ENCODE measurements at places on chromosomes 2 and 18.

GRCh38 chr2:68250196-68250595 is 2.1 kb downstream of the PPP3R1 start:
- DNase-seq, result no peak

- DNase-seq, result no peak
Observed at GRCh38 chr2:101808006-101808562, 110.6 kb downstream of the MAP4K4 start.

DNA sequence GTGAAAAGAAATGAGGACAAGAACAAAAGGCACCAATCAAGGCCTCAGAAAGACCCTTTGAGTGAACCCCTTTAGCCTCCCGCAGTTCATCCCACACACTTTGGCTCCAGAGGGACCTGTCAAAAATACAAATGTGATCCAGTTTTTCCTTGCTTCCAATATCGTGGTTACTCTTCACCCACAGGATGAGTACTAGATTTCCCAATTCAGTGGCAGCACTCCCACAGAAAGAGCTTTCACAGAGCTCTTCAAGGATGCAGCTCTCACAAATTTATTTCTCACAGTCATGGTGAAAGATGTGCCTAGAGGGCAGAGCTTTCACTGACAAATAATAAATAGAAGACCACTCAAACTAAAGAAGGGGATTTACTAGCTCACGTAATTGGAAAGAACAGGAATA is 3.0 kb upstream of the GFPT1 start:
- DNase-seq, result no peak

DNA sequence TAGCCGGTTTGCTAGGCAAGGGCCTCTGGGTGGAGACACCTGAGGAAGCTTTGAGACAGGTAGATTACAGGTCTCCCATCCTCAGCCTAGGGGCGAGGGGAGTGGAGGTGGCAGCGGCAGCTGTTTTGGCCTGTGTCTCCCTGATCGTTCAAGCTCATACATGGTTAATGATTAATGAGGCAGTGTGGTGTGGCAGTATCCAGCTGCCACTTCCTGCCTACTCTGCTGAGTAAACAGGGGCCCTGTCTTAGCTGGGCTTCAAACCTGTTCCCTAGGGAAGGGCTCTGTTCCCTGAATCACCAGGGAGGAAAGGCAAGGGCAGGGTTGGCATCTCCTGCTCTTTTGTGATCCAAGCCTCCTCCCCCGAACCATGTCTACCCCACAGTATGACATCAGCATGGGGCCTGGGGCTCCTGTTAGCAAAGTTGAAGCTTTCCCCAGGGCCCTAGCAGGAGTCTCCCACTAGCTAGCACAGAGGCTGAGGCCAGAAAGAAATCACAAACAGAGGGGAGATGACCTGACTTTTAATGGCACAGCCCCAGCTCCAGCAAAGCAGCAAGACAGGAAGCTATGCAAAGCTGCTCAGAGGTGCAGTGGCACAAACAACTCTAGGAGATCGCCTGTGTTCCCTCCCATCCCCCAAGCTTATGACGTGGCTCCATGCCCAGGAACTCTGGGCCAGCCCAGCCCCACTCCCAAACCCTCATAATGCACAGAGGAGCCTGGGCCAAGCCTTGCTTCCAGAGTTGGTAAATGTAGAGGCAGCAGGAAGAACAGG is 3.7 kb upstream of the TUBA4B start:
- DNase-seq, result peak; percentile 77

DNA sequence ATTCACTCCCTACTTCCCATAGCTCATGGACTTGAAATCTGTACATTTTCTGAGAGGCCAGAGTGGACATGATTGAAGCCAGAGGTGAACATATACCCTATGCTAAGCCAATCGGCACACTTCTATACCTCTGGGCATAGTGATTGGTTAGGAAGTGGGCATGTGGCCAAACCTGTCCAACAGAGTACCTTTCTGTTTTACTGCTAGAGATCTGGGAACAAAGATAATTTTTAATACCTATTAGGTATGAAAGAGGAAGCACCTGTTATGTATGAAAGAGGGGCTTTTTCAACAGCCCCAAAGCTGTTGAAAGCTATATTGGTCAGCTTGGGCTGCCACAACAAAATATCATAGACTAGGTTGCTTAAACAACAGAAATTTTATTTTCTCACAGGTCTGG is 27.7 kb downstream of the METTL8 start:
- no peak for DNase-seq

- no peak for DNase-seq
Observed at GRCh38 chr2:200762127-200762526, 49.6 kb upstream of the BZW1 start.

DNA sequence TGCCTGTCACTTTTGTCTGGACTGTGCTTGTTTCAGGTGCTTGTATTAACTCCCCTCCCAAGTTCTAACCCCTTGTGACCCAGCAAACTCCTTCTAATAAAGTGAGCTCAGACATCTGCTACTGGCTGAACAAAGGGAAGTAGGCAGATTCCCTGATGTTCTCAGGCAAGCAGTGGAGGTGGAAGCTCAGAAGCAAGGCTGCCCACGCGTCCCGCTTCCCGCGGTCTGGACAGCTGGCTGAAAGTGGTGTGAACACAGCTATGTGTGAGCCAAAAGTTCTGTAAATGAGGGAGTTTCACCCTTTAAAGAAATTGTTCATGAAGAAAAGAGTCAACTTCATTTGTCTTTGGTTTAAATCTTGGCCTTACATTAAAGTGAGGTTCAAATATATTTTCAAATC is 40.0 kb downstream of the NAPG start:
- no peak for DNase-seq

GRCh38 chr2:97967216-97967592 is 28.5 kb downstream of the TMEM131 start:
- no peak for DNase-seq

- DNase-seq, result no peak
Observed at GRCh38 chr18:28961669-28962228, 784.8 kb upstream of the CDH2 start.

GRCh38 chr2:43273529-43273928 is 47.1 kb upstream of the ZFP36L2 start:
- DNase-seq, result no peak

DNA sequence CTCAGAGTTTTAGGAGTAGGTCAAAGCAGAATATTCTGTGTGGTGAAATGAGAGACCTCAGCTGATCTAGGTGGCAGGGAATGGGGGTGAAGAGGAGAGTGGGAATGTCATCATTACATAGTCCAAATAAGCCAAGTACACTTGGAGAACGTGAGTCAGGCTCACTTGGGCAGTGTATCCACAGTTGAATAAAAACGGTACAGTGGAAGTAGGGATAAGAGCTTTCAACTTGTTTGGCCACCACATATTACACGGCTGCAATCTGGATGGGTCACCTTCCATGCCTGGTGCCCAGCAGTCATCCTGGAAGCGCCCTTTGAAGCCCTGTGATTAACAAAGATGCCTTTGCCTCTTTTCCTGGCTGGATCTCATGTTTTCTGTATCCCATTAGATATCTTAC is 28.6 kb downstream of the MIB1 start:
- no peak for DNase-seq

DNA sequence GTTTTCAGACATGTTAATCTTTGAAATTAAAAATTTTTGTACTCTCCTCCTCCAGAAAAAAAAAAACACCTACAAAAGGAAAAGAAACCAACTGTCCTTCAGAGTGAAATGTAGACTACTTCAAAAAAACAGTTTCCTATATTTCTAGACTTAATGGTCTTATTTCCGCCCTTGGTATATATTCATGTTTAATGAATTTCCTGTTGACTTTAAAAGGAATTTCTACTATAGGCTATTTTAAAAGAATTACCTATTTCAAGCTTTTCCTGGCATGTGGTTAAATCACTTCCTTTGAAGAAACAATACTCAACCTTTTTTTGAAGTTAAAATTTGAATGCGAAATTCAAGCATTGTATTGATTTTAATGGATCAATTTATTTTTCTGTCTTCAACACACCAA is 29.2 kb downstream of the GULP1 start:
- DNase-seq, result no peak

DNA sequence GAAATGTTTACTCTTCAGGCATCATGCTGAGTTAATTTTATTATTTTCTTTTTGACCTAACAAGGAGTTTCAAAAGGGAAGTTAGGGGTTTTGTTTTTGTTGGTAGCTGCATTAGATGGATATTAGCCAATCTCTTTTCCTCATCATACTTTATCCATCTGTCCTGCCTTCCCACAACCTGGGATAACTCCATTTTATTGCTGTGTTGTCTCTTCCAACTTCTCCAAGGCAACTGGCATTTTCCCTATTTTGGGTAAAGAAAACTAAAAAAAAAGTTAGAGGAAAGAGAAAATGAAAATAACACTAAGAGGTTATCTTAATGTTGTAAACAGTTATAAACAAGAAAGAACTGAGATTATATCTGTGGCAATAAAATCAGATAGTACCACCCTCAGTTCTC is 147.0 kb downstream of the PID1 start:
- DNase-seq, result no peak

DNA sequence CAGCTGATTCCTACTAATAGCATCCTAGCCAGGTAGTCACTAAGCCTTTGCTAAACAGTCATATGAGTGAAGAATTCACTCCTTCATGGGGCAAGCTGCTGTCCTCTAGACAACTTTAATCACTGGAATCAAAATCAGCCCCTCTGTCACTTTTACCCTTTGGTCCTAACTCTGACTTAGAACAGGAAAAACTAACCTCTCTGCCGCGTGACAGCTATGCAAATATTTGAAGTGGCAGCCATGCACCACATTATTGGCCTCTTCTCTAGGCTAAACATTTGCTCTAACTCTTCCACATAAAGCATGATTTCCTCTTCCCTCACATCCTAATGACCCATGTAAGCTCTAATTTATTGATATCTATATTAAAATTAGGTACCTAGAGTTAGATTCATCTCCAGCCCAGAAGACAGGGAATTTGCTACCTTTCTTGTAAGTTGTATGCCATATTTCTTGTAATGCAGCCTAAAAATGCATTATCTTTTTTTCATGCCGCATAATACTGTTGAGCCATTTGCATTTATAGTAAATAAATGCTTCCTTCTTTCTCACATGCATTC is 12.8 kb upstream of the ONECUT2 start:
- DNase-seq, result no peak

- no peak for DNase-seq
Observed at GRCh38 chr18:9135081-9135911, 1.3 kb upstream of the ANKRD12 start.

GRCh38 chr2:21328177-21328576 is 204.4 kb downstream of the TDRD15 start:
- no peak for DNase-seq

DNA sequence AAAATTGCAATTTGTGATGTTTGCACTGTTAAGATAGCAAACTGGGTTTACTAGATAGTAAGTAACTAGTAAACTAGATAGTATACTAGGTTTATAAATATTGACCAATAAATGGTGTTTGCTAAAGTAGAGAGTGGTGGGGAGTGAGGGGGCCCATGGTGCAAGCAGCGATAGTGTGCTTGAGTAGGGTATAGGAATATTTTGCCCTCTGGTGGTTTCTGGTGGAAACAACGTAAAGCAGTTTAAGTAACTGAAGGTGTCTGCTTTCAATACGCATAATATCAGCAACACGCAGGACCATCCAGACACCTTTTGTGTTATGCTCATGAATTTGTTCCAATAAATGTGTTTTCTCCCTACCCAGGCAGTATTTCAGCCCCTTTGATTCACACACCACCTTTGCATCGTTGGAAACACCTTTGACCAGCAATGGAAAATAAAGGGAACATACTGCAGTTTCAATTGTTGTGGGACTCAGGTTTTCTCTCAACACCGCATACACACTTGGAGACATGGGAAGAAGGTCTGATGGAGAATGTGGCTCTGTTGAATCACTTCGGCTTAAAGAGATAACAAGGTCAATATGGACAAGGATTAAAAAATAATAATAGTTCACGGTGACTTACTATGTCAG is 16.7 kb upstream of the STAT1 start:
- DNase-seq, result no peak

- peak; percentile 1 for DNase-seq
Observed at GRCh38 chr2:238576674-238577073, 149.9 kb downstream of the ASB1 start.

GRCh38 chr2:109129356-109129920 is 433 bp downstream of the SH3RF3 start:
- no peak for DNase-seq

- DNase-seq, result peak; percentile 57
Observed at GRCh38 chr2:218648088-218648786, 11.2 kb downstream of the ZNF142 start.

- no peak for DNase-seq
Observed at GRCh38 chr2:15756011-15756550, 164.4 kb downstream of the DDX1 start.
